ENCODE measurements at places on chromosomes 6 and 20. TPM values are rescaled to one million over a fixed set of nuclear protein-coding genes. Genes with fewer than 3 reads are reported as not detected.

DNA sequence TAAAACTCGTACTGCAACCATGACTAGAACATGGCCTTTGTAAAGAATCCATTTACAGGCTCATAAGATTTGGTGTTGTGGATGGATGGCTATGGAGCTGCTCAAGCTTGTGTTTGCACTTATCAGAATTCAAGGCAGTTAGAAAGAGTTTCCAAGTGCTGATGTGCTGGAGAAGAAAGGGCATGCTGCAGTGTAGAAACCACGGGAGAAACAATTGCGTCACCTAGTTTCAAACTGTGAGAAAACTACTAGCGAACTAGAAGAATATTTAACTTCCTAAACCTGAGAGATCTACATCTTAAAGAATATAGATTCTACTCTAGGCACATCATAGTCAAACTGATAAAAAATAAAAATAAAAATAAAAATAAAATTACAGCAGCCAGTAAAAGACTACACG, 116.2 kb downstream of the SGK1 start:
- no peak for DNase-seq

DNA sequence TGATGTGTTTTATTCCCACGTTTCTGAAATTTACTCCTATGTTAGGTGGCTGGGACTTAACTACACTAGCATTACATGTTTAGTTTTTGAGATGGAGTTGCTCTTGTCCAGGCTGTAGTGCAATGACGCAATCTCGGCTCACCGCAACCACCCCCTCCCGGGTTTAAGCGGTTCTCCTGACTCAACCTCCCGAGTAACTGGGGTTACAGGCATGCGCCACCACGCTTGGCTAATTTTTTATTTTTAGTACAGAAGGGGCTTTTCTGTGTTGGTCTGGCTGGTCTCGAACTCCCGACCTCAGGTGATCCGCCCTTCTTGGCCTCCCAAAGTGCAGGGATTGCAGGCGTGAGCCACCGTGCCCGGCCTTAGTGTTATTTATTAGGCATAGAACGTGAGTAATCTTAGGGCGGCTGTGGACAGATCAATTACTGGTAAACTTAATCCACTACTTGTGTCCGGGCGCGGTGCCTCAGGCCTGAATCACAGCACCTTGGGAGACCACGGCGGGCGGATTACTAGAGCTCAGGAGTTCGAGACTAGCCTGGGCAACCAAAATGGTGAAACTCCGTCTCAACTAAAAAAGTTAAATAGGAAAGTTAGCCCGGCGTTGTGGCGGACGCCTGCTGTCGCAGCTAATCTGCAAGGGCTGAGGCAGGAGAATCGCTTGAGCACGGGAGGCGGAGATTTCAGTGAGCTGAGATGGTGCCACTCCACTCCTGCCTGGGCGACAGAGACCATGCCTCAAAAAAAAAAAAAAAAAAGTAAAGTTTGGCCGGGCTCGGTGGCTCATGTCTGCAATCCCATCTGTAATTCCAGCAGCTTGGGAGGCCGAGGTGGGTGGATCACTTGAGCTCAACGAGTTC, 123.7 kb upstream of the BTN3A2 start:
- no peak for DNase-seq

- no peak for DNase-seq
Observed at GRCh38 chr6:35790683-35791082, 6.4 kb downstream of the CLPS start.

- DNase-seq = peak; percentile 31
Observed at GRCh38 chr6:21850691-21851090, 257.1 kb downstream of the SOX4 start.

DNA sequence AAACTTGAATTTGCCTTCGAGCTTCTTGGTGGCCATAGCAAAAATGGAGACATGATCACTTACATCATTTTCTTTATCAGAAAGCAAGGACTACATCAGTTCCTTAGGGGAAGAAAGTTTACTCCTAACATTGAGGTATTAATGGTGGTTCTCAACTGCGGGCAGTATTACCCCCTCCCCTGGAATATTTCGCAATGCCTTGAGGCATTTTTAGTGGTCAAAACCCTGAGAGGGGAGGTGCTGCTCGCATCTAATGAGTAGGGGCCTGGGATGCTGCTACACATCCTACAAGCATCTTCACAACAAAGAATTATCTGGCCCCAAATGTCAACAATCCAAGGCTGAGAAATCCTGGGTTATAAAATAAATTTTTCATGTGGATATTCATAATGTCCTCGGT, 222.2 kb upstream of the TSHZ2 start:
- DNase-seq = peak; percentile 53

GRCh38 chr20:56788041-56788670, 159.1 kb downstream of the TFAP2C start:
- DNase-seq = peak; percentile 99

- DNase-seq = peak; percentile 57
Observed at GRCh38 chr20:16898433-16898832, 150.3 kb downstream of the OTOR start.

DNA sequence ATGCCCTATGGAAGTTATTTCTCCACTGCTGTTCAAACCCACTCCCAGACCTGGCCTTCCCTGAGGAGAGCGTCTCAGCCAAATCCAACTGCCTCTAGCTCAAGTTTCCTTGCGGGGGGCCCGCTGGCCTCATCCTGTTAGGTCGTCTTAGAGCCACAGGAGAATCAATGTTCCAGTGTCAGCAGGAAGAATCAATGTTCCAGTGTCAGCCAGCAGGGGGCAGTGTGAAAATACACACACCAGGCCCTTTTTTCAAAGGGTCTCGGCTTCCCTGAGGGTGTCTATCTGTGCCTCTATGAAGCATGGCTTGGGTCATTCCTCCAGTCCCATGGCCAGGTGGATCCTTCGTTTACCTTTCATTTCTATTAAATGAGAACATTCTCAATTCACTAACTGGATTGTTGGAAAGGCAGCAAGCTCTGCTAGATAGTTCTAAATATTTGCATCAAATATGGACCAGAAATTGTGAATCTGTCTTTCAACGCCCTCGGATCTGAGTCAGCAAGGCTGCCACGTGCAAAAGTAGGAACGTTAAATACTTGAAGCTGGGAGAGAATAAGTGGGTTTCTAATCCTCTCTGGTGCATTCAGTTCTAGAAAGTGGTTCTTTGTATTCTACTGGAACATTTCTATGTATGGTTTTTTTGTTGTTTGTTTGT, 19.2 kb downstream of the PRND start:
- DNase-seq = peak; percentile 29

GRCh38 chr6:24228681-24229255, 102.8 kb downstream of the NRSN1 start:
- peak; percentile 85 for DNase-seq

DNA sequence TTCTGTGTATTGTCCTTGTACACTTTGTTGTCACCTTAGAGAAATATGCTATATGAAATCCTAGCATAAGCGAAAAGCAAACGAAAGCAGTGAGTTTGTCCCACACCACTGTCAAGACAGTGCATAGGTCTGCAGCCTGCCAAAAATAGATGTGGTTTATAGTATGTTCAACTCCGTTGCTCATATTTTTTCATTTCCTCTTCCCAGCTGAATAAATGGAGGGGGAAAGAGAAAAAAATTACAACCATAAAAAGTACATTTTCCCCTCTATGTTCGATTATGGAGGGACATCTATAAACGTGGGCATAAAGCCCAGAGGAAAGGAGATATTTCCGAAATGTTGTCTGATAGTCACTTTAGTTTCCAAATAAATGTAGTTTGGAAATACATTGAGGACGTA, 25.8 kb downstream of the PRL start:
- no peak for DNase-seq

GRCh38 chr20:61979701-61980635, 85.7 kb downstream of the TAF4 start:
- DNase-seq = no peak

- no peak for DNase-seq
Observed at GRCh38 chr6:170066679-170067078, 224.2 kb downstream of the DLL1 start.

DNA sequence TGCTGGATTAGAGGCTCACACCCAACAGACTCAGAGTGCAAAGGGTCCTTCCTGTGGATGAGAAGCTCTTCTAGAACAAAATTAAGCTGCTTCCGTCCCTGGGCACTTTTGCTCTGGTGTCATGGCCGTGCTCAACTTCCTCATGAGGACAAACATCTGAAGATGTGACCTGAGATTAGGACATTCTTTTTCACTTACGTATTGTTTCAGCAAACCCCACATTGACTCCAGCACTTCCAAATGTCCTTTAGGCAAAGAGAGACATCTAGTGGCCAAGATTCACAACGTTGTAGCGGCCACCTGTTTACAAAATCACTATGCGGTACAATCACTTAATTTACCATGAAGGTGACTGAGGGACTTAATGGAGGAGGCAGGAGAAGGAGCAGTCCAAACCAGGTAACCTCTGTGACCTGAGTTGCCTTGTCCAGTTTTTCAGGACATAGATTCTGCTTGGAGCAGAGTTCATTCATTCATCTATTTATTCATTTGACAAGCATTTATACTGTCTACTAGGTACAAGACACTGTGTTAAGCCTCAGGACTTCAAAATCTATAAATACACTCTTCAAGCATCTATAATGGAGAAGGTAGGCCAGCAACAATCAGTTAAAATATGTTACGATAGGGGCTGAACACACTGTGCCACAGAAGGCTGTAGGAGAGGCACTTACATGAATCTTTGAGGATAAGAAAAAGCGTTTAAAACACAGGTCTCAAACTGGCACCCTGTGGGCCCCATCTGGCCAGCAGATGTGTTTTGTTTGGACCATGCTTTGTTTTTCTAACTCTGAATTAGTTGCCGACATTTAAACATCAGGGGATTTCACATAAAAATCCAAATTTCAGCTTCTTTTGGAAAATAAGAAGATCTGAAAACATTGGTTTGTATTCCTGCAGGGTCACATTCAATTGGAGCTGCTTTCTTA, 5.6 kb upstream of the ADGRF1 start:
- DNase-seq = peak; percentile 97

- peak; percentile 66 for DNase-seq
Observed at GRCh38 chr6:107318100-107318736, 141.1 kb downstream of the PDSS2 start.

GRCh38 chr20:24118441-24119175, 130.0 kb upstream of the GGTLC1 start:
- peak; percentile 91 for DNase-seq

DNA sequence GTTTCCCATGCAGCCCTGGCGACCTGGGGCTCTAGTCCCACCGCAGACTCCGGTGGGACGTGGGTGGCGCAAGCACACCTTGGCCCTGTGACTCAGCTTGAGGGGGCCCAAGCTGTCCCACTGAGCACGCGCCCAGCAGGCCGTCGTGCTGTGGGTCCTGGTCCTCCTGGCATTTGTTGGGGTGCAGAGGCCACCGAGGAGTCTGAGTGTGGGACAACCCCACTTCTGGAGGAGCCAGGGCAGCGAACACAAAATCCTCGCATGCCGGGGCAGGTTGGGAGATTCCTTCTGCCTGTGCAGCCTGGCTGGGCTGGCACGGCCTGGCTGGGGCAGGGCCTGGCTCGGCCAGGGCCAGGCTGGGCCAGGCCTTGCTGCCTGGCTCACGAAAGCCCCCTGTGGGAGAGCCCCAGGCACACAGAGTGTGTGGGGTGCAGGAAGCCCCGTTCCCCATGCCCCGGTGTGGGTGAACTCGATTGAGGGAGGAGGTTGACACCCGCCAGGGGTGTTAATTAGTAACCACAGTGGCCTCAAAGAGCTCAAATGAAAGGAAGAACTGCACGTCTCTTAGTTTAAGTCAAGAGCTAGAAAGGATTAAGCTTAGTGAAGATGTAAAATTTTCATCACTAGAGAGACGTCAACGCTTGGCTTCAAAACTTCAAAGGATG, 1808.5 kb upstream of the DEFB115 start:
- no peak for DNase-seq

- DNase-seq = peak; percentile 54
Observed at GRCh38 chr6:56794421-56794820, 151.7 kb upstream of the DST start.

GRCh38 chr6:42394881-42395620, 56.7 kb downstream of the TRERF1 start:
- DNase-seq = no peak

DNA sequence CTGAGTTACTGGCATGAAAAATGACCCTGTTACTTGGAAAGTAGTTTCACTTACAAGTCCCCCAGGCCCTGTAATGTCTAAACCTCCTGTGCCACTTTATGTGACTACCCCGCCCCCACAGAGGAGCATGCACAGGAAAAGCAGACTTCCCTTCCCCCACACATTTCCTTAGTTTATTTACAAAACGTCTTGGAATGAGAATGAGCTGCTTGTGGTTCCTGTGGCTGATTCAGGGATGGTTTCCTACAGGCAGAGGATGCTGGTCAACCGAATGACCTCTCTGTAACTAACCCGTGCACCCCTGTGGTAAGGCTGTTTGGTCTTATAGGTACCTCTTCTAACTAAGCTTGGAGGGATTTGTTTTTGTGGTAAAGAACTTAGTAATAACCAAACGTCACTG, 28.5 kb downstream of the RSPO3 start:
- DNase-seq = peak; percentile 95

DNA sequence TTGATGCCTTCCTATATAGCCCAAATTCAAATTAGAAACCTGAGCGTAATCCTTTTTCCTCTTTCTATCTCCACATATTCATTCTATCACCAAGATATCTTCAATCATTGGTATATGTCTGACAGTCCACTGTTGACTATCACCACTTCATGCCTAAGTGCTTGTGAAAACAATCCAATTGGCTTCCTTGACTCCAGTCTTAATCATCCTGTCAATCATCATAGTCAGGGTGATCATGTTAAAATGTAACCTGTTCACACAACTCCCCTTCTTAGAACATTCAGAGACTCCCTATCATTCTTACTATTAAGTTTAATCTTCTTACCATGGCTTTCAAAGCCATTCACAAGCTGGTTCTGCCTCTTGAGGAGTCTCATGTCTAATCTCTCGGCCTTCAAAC, 616.7 kb downstream of the PHF3 start:
- DNase-seq = no peak

DNA sequence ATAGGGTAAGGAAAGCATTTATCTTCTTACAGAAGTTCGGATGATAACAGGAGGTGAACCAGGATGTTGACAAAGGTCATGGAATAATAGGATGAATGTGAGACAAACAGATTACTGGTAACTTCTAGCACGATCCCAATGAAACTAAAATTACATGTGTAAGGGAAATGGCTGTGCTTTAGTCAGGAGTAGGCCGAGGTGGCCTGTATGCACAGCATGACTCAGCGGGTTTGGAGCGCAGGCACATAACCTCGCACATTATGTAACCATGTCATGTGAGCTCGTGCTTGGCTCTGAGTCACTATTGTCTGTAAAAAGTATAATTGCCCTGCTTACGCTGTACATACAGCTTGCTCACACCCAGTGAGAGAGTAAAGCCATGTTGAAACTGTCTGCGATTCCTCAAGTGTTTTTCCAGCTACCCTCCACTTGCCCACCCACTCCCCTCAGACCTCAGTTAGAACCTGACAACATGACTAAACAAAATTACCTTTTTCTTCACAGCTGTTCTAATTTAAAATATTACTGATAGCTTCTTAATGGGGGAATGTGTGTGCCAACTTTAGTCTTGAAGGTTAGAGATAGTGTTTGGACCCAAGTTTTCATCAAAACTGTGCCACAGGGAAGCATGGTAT, 8.2 kb downstream of the CYB5R4 start:
- DNase-seq = peak; percentile 90

Gene TSPO2
- not detected for total RNA-seq

Gene IL17A
- total RNA-seq = not detected

Gene SAMD10
- 1.2 TPM for total RNA-seq

Gene HLA-DRA
- 1.2 TPM for total RNA-seq

Gene HLA-DPA1
- total RNA-seq = 2.0 TPM

Gene HCRTR2
- total RNA-seq = not detected

Gene GJA10
- total RNA-seq = not detected

Gene HRH3
- total RNA-seq = not detected
